ENCODE measurements at places on chromosomes 5 and 9.

- no peak for DNase-seq
Measured at GRCh38 chr9:73680831-73681230, 529.2 kb downstream of the ANXA1 start.

DNA sequence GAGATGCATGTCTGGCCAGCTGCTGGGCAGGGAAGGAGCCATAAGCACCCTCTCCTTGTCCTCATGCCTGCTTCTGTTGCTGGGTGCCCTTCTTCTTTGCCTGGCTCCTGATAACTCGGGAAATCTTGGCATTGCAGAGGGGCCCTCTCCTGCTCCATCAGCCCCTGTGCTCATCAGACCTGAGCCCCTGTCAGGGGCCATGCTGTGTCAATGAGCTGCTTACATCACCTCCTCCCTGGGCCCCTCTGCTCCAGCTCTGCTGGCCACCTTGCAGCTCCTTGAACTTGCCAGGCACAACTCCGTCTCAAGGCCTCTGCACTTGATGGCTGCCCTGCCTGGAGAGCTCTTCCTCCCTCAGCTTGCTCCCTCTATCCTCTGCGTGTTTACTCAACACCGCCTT is 194.3 kb downstream of the TTLL11 start:
- no peak for DNase-seq

DNA sequence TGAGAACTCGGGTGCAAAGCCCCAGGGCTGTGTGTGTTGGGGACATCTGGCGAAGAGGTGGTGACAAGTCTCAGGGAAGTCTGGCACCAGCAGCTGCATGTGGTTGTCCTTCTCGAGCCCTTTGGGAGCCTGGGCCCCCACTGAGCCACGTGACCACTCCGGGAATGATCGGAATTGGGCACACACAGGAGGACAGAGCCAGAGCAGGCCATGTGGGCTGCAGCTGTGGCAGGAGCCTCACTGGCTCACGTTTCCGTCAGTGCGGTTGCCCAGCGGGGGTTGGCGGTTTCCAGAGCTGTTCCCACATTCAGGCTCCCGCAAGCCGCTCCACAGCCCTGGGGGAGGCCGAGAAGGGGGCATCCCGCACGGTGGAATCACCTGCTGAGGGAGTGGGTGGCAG is 6.8 kb upstream of the CEL start:
- DNase-seq = no peak

- no peak for DNase-seq
Measured at GRCh38 chr9:372128-372527, 157.5 kb downstream of the DOCK8 start.

DNA sequence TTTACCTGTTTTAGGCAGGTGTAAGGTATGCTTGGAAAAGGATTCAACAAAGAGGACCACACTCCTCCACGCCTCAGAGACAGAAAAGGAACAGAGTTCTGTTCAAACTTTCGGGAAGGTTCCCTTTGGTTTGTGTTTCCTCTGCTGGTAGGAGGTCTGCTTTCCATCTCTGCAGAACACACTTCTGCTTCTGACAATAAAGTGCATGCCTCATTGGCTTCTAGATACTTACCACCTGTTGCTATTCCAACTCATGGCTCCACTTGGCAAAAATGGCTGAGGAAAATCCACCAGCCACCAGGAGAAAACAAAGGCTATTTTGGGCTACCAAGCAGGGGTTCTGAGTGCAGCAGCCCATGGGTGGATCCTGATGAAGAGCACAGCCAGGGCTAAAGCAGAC is 112.7 kb downstream of the NRG2 start:
- no peak for DNase-seq

- peak; percentile 68 for DNase-seq
Measured at GRCh38 chr5:1594357-1595106, 70.8 kb upstream of the LPCAT1 start.

GRCh38 chr9:93182572-93182971 is 1.4 kb upstream of the WNK2 start:
- DNase-seq = no peak

GRCh38 chr5:66810848-66811261 is 214.7 kb downstream of the MAST4 start:
- DNase-seq = no peak

- no peak for DNase-seq
Measured at GRCh38 chr5:405421-405820, 37.6 kb upstream of the EXOC3 start.

- DNase-seq = no peak
Measured at GRCh38 chr5:138139781-138140090, 508 bp upstream of the NME5 start.

GRCh38 chr5:1054799-1055775 is 46.5 kb downstream of the NKD2 start:
- DNase-seq = no peak

GRCh38 chr5:115842089-115842935 is 577 bp downstream of the AP3S1 start:
- no peak for DNase-seq

DNA sequence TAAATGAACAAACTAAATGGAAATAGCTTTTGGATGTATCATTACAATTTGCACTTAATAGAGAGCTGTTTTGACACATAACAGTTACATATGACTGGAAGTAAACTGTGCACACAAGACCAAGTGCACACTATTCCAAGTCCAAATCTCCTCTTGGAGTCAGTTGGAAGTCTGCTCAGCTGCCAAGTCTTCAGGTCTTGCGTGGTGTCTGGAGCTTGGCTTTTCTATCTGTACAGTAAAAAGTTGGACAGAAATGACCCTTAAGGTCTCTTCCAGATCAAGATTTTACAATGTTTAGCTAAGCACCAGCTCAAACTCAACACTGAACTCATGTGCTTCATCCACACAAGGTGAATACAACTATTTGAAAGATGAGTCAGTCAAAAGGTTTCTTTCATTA is 456.9 kb downstream of the RASEF start:
- no peak for DNase-seq

DNA sequence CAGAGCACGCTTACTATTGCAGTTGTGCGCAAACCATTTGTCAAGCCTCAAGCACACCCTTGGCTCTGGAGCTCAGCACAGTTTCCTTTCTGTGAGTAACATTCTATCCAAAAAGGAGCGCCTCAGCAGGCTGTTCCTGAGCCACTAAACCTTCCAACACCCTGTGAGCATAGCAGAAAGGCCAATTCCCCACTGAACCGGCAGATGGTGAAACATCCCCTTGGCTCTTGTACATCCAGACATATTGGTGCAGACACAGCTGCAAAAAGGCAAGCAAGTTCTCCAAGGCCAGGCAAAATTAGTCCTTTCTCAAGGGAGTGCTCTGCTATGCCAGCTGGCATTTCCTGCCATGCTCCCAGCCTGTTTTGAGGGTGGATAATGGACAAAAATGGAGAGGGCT is 44.1 kb upstream of the CEMIP2 start:
- DNase-seq = no peak

GRCh38 chr9:94270009-94270408 is 10.9 kb downstream of the ZNF169 start:
- DNase-seq = no peak

GRCh38 chr5:142600611-142601358 is 85.1 kb downstream of the FGF1 start:
- no peak for DNase-seq

DNA sequence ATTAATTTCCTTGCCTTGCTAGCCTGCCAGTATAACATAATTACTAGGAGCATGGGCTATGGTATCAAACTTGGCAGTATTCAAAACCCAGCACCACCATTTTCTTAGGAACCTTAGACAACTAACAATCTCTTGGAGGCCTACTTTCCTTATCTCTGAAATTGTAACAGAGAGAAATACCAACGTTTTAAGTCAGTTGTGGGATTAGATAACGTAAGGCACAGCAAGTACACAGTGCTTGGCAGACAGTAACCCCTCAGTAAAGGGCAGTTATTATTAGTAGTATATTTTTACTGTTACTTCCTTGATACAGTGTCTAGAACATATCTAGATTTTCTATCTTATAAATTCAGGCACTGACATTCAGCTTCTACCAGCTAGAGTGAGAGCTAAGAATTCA is 309.6 kb downstream of the ACTL7B start:
- no peak for DNase-seq

- DNase-seq = no peak
Measured at GRCh38 chr9:27404661-27405060, 107.7 kb upstream of the EQTN start.

- DNase-seq = no peak
Measured at GRCh38 chr5:94217216-94217615, 401.2 kb downstream of the KIAA0825 start.

GRCh38 chr5:137730336-137730735 is 5.6 kb downstream of the KLHL3 start:
- DNase-seq = no peak

DNA sequence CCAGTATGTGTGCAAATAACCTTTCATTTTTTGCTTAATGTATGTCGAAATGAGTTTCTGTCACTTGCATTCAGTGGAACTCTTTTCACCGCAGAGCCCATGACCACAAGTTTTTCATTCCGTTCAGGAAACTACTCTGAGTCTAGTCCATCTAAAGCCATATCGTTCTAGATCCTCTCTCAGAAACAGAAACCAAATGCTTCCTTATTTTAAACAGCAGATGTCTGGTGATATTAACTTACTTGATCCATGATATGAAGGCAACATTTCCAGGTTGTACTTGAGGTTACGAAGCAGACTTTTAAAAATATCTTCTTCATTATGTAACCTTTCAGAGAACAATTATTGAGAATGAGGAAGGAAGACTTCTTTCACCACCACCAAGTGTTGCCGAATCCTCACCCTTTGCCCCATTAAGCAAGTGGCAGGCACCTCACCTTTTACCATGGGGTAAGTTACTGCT is 72.4 kb upstream of the GNAQ start:
- DNase-seq = no peak

GRCh38 chr5:52759331-52759730 is 28.4 kb upstream of the ITGA1 start:
- DNase-seq = no peak

DNA sequence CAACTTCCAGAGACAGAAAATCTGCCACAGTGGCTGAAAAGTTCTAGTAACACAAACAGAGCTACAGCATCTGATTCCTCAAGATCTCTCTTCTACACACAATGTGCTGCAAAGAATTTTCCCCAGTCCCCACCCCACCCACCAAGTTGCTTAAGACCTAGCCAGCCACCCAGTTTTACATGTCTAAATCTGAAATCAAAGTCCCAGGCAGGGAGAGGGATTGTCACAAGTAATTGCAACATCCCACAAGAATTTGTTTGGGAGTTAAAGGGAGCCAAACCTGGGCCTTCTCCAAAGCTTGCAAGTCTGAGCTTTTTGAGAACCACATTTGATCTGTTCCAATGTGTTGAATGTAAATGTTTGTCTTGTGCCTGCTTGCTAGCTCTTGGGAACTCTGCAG is 15.5 kb downstream of the IGIP start:
- DNase-seq = no peak

DNA sequence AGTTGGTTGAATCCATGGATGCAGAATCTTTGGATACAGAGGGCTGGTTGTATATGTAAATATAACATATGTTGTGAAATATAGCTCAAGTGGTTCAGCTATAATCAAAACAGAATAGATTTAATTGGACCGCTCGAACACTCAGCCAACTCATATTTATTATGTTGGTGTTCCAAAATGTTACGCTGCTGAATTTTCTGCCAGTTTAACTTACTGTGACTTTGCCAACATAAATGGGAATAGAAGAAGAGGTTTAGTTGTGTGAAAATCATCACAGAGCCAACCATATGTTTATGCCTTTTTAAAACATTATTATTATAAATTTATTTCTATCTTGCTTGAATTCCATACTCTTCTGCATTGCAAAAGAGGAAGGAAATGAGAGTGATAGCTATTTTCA is 178.2 kb upstream of the FBXL7 start:
- DNase-seq = no peak

- DNase-seq = no peak
Measured at GRCh38 chr9:131478421-131478868, 24.3 kb upstream of the POMT1 start.
